ENCODE measurements at places on chromosomes 2 and 18.

DNA sequence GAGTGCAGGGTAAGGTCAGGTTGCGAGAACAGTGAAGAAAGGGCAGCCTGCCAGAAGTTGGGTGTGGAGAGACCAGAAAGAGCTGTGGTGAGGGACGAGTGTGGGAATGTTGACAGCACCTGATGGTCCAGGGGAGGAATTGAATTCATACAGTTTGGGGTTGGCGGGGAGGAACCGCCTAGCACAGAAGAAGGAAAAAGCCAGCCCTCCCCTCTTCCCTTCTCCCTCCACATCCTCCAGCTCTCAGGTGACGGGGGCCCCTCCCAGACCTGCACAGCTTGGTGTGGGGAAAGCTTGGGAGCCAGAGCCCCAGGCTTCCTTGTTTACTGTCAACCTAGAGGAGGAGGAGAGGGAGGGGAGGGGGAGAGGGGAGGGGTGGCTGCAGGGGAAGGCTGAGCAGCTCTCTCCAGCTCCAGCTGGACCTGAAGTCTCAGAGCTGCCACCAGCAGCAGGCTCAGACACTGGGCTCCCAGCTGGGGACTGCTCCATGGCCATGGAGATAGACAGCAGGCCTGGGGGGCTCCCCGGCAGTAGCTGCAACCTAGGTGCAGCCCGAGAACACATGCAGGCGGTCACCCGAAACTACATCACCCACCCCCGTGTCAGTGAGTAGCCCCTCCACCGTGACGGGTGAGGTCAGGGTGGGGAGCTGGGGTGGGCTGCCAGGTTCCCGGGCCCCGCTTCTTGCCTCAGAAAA lies at the start of gene ATP6V1B1:
Gene ATP6V1B1 (plus strand): TSS at position 433 of the 697 bp plus-strand sequence. CDS start 55 bp downstream, at position 488.
- DNase-seq, result no peak

GRCh38 chr2:206792645-206793044 lies 27.2 kb downstream of the FASTKD2 start:
- no peak for DNase-seq

- no peak for DNase-seq
Measured at GRCh38 chr2:102064679-102065674, 73.2 kb downstream of the IL1R2 start.

GRCh38 chr18:31513189-31513935 lies 15.4 kb downstream of the DSG2 start:
- no peak for DNase-seq

- DNase-seq, result peak; percentile 85
Measured at GRCh38 chr2:112187805-112188596, 49.8 kb downstream of the FBLN7 start.

DNA sequence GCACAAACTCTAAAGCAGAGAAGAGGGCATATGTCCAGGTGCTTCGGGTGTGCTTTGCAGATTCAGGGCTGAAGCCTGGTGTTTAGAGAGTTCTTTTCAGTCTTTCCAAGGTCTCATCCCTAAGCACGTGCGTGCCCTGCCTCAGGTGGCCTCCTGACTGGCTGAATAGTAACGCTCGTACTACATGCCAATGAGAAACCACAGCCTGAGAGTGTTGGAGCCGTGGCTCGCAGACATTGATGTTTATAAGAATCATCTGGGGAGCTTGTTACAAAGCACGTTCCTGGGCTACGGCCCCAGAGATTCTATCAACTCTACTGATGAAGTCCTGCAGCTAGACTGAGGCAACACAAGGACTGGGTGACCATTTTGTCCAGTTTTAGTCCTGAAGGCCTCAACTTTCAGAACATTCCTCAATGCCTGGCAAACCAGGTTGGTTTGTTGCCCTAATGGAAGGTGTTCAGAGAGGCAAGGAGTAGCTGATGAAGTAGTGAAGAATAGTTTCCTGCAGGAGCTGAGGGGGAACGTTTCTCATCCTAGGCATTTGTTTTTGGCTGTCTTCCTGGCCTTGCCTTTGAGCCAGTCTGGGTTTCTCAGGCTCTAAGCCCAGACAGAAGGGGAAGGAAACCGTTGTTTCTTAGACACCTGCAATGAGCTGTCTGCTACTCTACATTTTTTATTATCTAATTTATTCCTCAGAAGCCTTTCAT lies 31.5 kb upstream of the HAAO start:
- no peak for DNase-seq

GRCh38 chr2:65530547-65531320 lies 98.3 kb upstream of the SPRED2 start:
- DNase-seq, result no peak

DNA sequence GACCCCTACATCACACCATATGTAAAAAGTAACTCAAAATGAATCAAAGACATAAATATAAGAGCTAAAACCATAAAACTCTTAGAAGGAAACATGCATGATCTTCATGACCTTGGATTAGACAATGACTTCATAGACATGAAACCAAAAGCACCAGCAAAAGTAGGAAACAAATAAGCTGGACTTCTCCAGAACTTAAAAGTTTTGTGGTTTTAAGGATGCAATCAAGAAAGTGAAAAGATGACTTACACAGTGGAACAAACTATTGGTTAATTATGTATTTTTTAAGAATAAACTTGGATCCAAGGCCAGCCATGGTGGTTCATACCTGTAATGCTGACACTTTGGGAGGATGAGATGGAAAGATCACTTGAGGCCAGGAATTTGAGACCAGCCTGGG lies 150.2 kb downstream of the GALNT1 start:
- DNase-seq, result no peak

- DNase-seq, result no peak
Measured at GRCh38 chr2:223283771-223284170, 231.8 kb downstream of the KCNE4 start.

- no peak for DNase-seq
Measured at GRCh38 chr2:22499082-22499839, 885.7 kb upstream of the KLHL29 start.
